ENCODE measurements at places on chromosomes 5 and 9.

GRCh38 chr5:90477621-90478215, 3.1 kb downstream of the POLR3G start:
- no peak for DNase-seq

DNA sequence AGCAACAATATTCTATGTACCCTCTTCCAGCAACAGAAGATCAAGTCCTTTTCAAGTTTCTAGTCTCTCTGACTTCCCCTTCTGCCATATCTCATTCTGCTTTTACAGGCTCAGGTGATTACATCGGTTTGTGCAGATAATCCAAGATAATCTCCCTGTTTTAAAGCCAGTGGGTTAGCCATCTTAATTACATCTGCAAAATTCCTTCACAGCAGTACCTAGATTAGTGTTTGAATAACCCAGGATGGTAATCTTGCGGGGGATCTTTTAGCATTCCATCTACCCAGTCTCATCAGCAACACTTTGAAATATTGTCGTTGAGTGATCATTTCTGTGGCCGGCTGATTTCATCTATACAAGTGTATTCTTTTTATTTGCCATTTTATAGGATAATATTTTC, 130.2 kb downstream of the GHR start:
- no peak for DNase-seq

GRCh38 chr5:160260006-160260775, 30.9 kb downstream of the FABP6 start:
- no peak for DNase-seq

- DNase-seq = no peak
These were observed 242.3 kb upstream of the PTGER4 start for GRCh38 chr5:40437452-40437861.

- DNase-seq = no peak
These were observed 158.6 kb upstream of the GNA14 start for GRCh38 chr9:77806741-77807140.

- no peak for DNase-seq
These were observed 9.8 kb downstream of the GTF3C4 start for GRCh38 chr9:132679946-132680625.

- DNase-seq = no peak
These were observed 10.5 kb downstream of the SLC38A9 start for GRCh38 chr5:55701462-55702103.

GRCh38 chr5:12794476-12795332, 890.5 kb upstream of the CTNND2 start:
- no peak for DNase-seq

GRCh38 chr5:136769900-136770684, 404.7 kb upstream of the TRPC7 start:
- peak; percentile 71 for DNase-seq

DNA sequence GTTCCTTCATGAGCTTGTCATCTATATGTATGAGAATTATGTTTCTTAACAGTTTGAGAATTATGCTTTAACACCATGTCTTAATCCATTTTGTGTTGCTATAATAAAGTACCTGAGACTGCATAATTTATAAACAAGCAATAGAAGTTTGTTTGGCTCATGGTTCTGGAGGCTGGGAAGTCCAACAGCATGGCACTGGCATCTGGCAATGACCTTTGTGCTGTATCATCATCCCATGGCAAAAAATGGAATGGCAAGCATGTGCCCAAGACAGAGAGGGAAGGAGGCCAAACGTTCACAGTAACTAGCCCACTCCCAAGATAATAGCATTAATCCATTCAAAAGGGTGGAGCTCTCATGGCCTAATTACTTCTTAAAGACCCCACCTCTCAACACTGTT, 67.6 kb downstream of the MTX3 start:
- DNase-seq = no peak

DNA sequence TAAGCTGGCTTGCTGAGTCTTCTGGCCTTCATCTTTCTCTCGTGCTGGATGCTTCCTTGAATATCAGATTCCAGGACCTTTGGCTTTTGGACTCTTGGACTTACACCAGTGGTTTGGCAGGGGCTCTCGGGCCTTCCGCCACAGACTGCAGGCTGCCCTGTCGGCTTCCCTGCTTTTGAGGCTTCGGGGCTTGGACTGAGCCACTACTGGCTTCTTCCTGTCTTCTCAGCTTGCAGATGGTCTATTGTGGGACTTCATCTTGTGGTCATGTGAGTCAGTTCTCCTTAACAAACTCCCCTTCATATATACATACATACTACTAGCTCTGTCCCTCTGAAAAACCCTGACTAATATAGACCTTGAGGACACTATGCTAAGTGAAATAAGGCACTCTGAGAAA, 78.3 kb upstream of the SSBP2 start:
- DNase-seq = no peak

DNA sequence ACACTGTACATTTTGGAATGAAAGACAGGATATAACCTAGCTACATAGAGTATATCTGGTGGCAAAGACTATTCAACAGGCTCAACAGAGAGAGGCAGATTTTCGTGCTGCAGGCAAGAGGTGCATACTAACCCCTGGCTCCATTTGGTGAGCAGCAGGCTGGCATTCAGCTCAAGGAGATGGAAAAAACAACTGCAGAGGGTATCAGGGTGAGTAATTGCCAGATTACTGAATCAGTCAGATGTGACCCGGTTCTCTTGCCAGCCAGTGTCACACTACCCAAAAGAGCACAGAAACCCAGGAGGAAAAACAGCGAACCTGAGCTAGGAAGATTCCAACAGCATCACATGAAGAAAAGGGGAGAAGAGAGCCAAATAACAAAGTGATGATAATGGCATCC, 130.4 kb upstream of the PRLR start:
- no peak for DNase-seq

DNA sequence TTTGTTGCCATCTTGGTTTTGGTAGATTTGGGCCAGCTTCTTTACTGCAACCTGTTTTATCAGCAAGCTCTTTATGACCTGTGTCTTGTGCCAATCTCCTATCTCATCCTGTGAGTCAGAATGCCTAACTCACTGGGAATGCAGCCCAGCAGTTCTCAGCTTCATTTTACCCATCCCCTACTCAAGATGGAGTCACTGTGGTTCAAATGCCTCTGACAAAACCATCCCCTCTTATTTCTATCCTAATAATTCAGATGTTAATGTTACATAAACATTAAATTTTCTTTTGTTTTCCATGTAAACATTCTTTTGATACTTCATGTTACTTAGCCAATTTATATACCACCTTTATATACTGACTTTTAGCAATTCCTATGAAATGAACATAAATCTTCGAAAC, 746.3 kb downstream of the CDH18 start:
- no peak for DNase-seq

GRCh38 chr9:96189995-96190394, 112.0 kb downstream of the HSD17B3 start:
- DNase-seq = no peak

- DNase-seq = no peak
These were observed 227.9 kb upstream of the TARS1 start for GRCh38 chr5:33212900-33213299.

GRCh38 chr9:114122136-114123027, 23.3 kb upstream of the KIF12 start:
- no peak for DNase-seq

DNA sequence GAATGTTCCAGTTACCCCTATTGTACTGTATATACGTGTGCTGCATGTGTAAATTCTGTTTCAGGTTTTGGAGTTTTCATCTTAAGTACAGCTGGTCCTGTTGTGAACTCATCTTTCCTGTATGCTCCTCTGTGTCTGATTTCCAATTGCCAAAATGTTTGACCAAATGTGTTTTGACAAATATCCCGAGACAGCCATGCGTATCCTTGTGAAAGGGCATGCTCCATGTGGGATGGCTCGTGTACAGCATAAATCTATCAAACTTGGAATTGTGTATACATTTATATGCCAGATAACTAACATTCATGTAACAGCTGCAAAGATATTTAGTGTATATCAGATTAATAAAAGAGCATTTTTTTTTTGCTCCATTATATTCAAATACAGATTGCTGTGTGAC, 69.5 kb upstream of the IQGAP2 start:
- no peak for DNase-seq

- DNase-seq = no peak
These were observed 98.9 kb upstream of the NTRK2 start for GRCh38 chr9:84570482-84571154.

DNA sequence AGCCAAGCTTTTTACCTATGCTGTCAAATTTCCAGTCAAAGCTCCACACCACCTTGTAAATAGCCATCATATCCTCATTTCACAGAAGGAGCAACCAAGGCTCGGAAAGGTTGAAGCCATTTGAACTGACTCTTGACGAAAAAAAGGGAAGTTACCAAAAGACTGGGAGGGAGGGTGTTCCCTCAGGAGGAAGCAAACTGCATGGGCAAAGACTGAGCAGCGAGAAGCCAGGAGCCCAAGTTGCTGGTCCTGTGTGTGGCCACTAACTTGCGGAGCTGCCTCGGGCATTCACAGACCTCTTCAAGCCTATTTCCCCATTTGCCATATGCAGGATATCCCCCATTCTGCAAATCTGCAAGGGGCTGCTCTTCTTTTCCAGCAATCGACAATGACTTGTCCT, 37.4 kb downstream of the TTLL11 start:
- no peak for DNase-seq

DNA sequence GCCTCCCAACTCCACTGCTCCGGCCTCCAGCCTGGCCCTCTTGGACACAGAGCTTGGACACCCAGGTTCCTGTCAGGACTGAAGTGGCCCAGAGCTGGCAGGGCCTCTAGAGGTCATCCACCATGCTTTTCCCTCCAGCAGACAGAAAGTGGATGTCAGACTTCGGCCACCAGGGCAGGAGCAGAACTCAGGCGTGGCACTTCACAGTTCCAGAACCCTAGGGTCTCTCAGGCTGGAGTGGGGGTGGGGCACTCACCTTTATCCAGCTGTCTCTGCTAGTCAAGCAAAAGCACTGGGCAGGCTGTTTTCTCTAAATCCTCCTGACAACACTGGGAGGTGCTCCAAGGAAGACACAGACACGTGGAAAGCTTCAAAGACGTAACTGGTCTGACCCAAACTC, 35.6 kb upstream of the N4BP3 start:
- no peak for DNase-seq

DNA sequence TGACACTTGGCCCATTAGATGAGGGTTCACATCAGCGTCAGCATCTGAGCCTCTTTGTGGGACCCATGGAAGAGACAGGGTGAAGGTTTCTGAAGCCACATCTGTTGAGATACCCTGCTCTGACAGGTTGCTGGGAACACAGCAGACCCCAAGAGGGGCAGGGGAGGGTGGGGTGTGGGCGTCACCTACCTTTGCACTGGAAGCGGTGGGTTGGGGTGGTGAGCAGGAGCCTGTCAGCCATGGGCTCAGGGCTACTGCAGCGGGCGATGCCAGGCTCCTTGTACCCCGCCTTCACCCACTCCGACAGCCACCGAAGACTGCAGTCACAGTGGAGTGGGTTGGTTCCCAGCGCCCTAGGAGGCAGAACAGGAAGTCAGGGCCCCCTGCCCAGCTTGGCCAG, 131.5 kb upstream of the PANK3 start:
- no peak for DNase-seq

DNA sequence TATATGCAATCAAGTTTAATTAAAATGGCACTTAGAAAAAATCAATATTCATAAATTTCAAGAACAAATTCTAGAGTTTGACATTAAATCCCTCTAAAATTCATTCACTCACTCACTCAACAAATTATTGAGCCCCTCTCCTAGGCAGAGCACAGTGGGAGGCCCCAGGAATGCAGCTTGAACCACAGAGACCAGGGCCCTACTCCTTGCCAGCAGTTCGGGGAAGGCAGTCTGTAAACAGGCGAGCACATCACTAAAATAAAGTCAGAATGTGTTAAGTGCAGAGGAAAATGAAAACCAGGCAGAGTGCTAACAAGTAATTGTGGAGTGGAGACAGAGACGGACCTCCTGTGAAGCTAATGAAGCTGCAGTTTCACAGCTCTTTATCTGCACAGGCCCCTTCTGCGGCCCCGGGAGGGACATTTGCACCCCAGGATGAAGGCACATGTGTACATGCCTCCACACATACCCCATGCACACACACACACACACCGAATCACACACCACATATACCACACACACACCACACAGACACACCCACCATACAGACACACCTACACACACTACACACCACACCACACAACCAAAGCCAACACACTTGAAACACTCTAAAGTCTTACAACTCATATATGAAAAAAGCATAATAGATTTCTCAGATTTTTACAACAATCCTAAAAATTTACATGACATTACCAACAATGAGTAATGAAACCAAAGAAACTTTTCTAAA, 40.5 kb downstream of the BHMT start:
- no peak for DNase-seq

DNA sequence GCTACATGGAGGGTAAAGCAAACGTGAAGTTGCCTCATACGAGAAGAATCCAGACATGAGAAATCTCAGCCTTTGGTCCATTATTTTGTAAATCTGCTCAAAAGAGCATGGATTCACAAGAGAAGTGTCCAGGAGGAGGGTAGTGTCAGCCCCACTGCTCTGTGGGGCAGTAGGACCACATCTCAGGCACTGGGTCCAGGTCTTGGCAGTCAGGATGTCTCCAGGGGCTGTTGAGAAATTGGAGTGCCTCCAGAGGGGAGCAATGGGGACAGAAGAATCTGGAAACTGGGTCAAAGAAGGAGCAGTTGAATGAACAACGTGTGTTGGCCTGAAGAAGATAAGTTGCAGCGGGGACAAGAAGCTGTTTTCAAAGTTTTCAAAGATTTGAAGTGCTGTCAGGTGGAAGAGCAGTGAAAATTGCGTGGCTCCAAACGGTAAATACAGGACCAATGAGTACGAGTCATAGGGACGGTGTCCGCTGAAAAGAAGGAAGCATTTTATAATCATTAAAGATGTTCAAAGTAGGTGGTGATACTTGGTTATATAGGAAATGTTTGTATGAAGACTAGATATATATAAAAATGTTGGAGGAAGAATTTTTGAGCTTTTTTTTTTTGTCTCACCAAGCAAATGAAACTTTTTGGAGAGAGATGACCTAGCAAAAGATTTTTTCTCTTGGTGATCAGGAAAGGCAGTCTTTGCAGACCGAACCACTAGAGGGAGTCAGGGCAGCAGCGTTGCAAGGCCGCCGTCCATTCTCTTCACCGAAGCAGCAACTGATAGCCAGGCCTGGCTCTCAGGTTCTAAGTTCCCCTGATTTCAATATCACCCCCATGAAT, 57.1 kb upstream of the ZBED3 start:
- DNase-seq = peak; percentile 35

- peak; percentile 45 for DNase-seq
These were observed 4.4 kb downstream of the LCN9 start for GRCh38 chr9:135667463-135668001.

DNA sequence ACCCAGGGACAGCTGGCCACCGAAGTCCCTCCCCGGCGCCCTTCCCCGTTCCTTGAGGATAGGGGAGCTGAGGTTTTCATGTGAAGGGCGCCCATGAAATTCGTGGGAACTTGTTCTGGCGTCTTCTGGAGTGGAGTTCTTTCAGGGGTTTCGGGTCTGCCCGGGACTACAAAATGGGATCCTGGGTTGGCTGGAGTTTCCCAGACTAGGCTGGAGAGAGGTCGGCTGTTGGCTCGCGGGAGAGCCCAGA, 3.6 kb upstream of the RGMB start:
- DNase-seq = no peak

Data from breast epithelium (tissue), 4 donors.